ENCODE measurements at places on chromosomes 16 and 17. TPM values are rescaled to one million over a fixed set of nuclear protein-coding genes. Genes with fewer than 3 reads are reported as not detected.

TPPP3 gene
- not detected for total RNA-seq

ASGR1 gene
- total RNA-seq, result 2.8 TPM

PRSS33 gene
- 0.54 TPM for total RNA-seq

CES5A gene
- total RNA-seq, result not detected

UTS2R gene
- total RNA-seq, result not detected

UBE2G1 gene
- 58.8 TPM for total RNA-seq

DNA sequence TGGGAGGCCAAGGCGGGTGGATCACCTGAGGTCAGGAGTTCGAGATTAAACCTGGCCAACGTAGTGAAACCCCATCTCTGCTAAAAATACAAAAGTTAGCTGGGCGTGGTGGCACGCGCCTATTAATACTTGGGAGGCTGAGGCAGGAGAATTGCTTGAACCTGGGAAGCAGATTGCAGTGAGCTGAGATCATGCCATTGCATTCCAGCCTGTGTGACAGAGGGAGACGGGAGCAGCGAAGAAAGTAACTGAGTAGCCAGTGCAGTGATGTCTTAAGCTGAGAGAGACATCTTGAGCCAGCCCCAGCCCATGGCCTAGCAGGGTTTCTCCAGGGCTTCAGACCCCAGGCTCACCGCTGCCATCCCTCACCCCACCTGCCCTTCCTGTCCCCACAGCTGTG is 9.8 kb upstream of the SMIM5 start:
- no peak for DNase-seq

GRCh38 chr17:21814776-21815175 is 122.5 kb downstream of the KCNJ18 start:
- no peak for DNase-seq

GRCh38 chr16:4264546-4264945 is 8.3 kb downstream of the TFAP4 start:
- no peak for DNase-seq

DNA sequence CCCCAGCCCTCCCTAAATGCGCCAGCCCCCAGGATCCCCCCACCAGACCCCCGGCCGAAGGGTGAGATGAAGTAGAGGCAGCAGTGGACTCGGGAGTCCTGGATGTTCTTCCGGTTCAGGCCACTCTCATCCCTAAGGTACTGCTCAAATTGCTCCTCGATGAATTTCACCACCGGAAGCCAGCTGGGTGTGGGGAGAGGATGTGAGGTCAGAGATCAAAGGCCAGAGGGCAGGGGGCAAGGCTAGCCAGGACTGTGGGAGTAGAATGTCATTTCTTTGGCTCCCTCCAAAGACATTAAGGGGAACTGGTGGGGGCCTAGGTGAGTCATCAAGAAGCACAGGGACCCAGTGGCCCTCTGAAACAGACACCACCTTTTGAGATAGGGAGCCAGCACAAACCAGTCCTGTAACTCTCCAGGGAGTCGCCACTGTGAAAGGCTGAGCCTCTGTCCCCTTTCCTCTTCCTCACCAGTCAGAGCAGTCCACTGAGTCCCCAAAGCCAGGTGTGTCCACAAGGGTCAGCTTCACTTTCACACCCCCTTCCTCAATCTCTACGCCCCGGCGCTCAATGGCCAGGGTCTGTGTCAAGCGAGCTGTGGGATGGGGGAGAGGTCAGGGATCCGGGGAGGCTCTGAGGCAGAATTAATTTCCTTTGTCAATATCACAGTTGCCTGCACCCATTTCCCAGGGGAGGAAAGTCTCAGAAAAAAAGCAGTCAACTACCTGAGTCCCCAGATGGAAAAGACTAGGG is 895 bp downstream of the SEPTIN1 start:
- DNase-seq, result peak; percentile 39

DNA sequence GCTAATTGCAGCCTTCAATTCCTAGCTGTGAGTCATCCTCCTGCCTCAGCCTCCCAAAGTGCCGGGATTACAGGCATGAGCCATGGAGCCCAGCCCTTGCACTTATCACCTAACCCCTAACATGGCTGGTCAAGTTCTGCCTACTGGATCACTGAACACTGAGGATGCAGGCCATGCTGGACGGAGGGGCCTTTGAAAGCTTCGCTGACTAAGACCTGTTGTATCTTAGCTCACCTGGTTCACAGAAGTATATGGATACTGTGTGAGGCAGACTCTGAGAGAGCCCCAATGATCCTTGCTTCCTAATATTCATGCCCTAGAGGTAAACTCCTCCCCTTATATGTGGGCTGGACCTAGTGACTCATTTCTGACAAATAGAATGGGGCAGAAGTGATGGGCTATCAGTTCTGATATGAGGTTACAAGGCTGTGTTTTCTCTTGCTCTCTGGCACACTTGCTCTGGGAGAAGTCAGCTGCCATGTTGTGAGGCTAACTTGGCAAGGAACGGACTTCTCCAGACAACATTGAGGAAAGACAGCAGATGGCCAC is 11.7 kb upstream of the TMIGD1 start:
- DNase-seq, result peak; percentile 38

DNA sequence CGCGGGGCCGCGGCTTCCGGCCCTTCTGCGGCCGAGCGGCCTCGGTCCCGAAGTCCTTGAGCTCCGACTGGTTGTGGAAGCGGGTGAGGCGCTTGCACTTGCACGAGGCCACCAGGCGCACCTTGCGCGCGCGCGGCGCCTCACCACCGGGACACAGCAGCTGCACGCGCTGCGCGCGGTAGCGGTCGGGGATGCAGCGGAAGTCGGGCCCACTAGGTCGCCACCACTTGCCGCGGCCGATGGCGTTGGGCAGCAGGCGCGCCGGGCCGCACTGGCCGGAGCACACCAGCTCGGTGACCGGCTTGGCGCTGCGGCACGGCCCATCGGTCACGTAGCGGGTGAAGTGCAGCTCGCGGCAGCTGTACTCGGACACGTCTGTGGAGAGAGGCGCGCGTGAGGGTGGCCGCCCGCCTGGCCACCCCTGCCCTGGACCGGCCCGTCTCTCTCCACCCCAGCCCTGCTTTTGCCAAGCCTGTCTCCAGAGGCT is 3.2 kb downstream of the SOST start:
- peak; percentile 37 for DNase-seq

- DNase-seq, result no peak
Measured at GRCh38 chr16:1119766-1120576, 23.9 kb upstream of the C1QTNF8 start.

DNA sequence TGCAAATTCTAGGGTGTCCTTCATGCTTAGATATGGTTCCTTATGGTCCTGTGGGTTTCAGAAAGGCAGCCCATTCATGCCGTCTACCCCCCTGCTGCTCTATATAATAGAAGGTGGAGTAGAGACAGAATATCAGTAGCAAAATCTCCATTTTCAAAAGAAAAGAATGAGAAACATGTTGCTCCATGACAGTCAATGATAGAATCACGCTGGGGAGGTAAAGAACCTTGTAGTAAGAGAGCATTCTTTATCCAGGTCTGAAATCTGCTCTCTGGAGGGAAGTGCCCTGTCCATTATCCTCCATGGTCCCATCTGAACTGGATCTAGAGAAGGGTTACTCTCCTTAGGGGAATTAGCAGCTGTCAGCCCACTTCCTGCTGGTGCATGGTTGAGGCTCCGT is 272.8 kb downstream of the WWOX start:
- DNase-seq, result no peak

DNA sequence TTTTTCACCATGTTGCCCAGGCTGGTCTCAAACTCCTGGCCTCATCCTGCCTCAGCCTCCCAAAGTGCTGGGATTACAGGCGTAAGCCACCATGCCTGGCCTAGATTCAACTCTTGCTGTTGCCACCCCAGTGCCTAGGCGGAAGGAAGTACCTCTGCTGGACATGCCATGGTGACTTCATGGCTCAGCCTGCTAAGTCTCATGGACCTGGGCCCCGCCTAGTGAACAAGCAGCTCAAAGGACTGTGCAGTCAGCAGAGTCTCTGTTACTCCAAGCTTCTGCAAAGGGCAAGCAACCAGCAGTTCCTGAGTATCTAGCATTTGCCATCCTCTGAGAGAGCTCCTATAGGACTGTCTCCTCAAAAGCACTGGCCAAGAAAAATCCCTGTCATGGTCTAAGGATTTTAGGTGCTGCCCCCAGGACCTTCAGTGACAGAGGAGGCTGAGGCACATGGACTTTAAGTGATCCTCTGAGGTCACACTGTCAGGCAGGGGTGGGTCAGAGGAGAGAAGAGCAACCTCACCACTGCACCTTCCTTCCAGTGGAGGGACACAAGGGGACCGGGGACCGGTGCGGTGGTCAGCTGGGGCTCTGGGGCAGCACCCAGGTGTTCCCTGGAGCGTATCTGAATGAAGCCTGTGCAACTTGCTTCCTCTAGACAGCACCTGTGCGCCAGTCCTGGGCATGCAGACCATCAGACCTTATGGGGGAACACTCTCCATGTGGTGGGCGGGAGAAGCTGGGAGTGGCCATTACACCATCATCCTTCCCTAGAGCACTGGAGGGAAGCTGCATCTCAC is 71.3 kb downstream of the IL21R start:
- no peak for DNase-seq

- DNase-seq, result no peak
Measured at GRCh38 chr16:81693744-81694303, 85.3 kb upstream of the PLCG2 start.

DNA sequence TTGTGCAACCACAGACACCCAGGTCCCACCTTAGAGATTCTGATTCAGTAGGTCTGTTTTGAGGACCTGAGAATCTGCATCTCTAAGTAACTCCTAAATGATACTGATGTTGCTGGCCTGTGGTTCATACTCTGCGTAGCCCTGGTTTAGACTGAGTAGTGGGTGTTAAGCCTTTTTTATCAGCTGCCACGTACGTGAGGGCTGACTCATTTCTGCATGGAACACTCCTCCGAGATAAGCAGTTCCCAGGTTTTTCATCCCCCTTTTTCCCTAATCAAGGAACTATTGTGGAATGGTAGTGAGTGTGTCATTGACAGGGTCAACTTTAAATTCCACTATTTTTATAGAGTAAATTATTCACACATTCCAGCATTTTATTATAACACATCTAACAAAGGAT is 26.1 kb downstream of the CDRT4 start:
- no peak for DNase-seq

DNA sequence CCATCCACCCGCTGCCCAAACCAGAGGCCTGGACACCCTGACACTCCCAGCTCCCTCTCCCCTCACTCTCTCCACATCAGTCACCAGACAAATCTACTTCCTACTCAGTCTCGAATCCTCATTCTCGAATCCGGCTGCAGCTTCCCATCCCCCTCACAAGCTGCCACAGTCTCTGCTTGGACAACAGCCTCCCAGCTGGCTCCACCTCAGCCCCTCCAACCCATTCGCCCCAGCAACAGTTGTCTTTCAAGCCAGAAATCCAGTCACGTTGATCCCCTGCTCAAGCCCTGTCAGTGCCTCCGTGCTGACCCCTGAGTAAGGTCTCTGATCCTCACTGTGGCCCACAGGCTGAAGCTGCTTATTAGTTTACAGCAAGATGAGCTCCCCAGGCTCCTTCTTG is 44.2 kb upstream of the MTSS2 start:
- no peak for DNase-seq
